Peyer's patch (tissue), 4 donors: ENCODE measurements at places on chromosomes 3 and 15. TPM values are rescaled to one million over a fixed set of nuclear protein-coding genes. Genes with fewer than 3 reads are reported as not detected.

The GABRR3 gene
- not detected for total RNA-seq

The SLCO2A1 gene
- 15.0 TPM for total RNA-seq

GRCh38 chr15:36826948-36827347 is 247.5 kb downstream of the CDIN1 start:
- H3K36me3 ChIP-seq: no peaks in the 10 kb centered on the region
- no peaks in the 10 kb centered on the region for H3K4me1 ChIP-seq
- no peak overlapping the region for H3K27ac ChIP-seq
- no peak for DNase-seq
- H3K4me3 ChIP-seq: no peak overlapping the region

DNA sequence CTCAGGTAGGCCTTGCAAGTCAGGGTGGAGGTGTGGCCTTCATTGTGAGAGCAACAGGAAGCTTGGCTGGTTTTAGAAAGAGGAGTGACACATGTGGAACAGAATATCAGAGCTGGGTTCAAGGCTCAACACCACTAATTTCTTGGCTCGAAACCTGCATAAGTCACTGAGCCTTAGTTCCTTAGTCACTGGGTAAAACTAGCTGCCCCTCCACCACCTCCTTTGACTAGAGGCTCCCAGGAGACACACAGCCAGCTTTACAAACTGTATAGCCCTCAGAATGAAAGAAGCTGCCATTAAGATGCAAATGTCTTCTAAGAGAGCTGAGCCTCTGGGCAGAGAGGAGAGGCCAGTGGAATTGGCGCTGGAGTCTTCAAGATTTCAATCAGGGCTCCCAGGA is 67.7 kb downstream of the CERS3 start:
- no peak overlapping the region for H3K4me3 ChIP-seq
- DNase-seq: no peak
- H3K27ac ChIP-seq: no peak overlapping the region
- H3K27me3 ChIP-seq: no peaks in the 10 kb centered on the region

DNA sequence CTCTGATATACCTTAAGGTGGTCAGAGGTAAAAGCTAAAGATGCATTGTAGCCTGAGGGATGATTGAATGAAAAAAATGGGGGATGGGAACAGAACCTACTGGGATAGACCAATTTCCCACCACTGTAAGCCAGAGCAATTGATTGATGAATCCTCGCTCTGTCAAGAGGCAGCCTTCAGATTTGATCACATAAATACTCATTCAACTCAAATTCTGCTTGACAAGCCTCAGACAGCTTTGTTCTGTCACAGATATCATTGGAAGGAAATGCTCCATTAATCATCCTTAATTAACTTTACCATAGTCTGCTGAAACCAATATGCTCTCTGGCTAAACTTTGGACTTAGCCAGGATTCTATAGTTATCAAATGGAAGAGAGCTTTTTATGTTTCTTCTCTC is 467.8 kb downstream of the MECOM start:
- DNase-seq: no peak
- H3K36me3 ChIP-seq: no peaks in the 10 kb centered on the region
- no peaks in the 10 kb centered on the region for H3K4me1 ChIP-seq

- H3K4me3 ChIP-seq: no peak overlapping the region
- DNase-seq: no peak
- H3K4me1 ChIP-seq: no peaks in the 10 kb centered on the region
These were observed 85.9 kb upstream of the C2CD4B start for GRCh38 chr15:62250978-62251377.

GRCh38 chr15:57379487-57379886 is 3.2 kb downstream of the CGNL1 start:
- no peak overlapping the region for H3K27ac ChIP-seq
- no peaks in the 10 kb centered on the region for H3K27me3 ChIP-seq
- no peaks in the 10 kb centered on the region for H3K36me3 ChIP-seq
- no peak overlapping the region for H3K4me3 ChIP-seq
- peaks cover 17% of the 10 kb centered on the region for H3K4me1 ChIP-seq
